Foreskin fibroblast (primary cell): ENCODE measurements at places on chromosomes 2 and 18.

- DNase-seq = no peak
These were observed 132.0 kb downstream of the HAUS1 start for GRCh38 chr18:46236156-46236555.

- no peak for DNase-seq
These were observed 34.7 kb downstream of the NOL10 start for GRCh38 chr2:10655074-10655473.

- peak; percentile 41 for DNase-seq
These were observed 10.5 kb upstream of the IKZF2 start for GRCh38 chr2:213161759-213162515.

GRCh38 chr2:163736433-163737189 lies 803 bp upstream of the FIGN start:
- peak; percentile 55 for DNase-seq

DNA sequence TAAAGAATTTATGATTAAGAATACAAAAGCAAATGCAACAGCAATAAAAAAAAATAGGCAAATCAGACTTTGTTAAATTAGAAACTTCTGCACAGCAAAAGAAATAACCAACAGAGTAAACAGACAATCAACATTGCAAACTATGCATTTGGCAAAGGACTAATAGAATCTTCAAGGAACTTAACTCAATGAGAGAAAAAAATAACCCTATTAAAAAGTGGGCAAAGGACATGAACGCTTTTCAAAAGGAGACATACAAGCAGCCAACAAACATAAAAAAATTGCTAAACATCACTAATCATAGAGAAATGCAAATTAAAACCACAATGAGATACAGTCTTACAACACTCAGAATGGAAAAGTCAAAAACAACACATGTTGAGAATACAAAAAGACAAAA lies 166.0 kb upstream of the DSEL start:
- no peak for DNase-seq

DNA sequence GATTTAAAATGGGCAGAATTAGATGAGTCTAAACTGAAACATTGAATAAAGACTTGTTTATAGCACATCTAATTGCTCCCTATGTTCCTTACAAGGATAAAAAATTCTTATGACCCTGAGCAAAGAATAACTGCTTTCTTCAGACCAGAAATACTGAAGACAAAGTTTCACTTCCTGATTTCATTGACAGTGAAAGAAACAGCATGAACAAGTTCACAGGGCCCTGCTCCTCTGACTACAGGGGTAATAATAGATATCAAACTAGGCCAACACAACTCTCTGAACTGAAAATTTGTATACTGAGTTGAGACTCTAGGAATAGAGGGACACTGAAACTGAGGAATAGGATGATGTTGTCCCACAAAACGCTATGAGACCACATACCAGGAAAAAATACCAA lies 1383.3 kb upstream of the CDH2 start:
- no peak for DNase-seq
